T1000 (cell line): ENCODE measurements at places on chromosomes 13 and 19.

GRCh38 chr19:33193865-33194362 lies at the start of gene LRP3:
Gene LRP3, plus strand, starts transcription at chr19:33194330. Its CDS starts 456 bp downstream, at chr19:33194786.
- DNase-seq: no peak

- peak; percentile 83 for DNase-seq
Observed at GRCh38 chr19:17135001-17135853, 59.6 kb downstream of the MYO9B start.

DNA sequence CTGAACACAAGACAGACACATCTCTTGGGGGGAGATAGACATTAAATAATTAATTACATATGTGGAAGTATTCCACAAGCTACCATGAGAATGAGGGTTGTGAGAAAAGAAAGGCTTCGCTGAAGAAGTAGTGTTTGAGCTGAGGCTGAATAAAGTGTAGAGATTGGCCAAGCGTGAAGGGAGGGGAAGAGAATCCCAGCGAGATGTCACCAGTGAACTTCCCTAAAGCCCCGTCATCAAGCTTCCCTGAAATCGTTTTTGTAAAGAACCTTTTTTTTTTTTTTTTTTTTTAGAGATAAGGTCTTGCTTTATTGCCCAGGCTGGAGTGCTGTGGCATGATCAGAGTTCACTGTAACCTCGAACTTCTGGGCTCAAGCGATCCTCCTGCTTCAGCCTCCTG lies 235.2 kb downstream of the KCNRG start:
- DNase-seq: no peak

DNA sequence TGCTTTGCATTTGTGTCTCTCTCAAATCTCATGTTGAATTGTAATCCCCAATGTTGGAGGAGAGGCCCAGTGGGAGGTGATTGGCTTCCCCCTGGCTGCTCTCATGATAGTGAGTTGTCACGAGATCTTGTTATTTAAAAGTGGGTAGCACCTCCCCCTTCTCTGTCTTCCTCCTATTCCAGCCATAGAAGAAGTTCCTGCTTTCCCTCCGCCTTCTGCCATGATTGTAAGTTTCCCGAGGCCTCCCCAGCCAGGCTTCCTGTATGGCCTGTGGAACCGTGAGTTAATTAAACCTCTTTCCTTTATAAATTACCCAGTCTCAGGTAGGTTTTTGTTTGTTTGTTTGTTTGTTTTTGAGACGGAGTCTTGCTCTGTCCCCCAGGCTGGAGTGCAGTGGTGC lies 3.8 kb downstream of the LILRA4 start:
- no peak for DNase-seq

DNA sequence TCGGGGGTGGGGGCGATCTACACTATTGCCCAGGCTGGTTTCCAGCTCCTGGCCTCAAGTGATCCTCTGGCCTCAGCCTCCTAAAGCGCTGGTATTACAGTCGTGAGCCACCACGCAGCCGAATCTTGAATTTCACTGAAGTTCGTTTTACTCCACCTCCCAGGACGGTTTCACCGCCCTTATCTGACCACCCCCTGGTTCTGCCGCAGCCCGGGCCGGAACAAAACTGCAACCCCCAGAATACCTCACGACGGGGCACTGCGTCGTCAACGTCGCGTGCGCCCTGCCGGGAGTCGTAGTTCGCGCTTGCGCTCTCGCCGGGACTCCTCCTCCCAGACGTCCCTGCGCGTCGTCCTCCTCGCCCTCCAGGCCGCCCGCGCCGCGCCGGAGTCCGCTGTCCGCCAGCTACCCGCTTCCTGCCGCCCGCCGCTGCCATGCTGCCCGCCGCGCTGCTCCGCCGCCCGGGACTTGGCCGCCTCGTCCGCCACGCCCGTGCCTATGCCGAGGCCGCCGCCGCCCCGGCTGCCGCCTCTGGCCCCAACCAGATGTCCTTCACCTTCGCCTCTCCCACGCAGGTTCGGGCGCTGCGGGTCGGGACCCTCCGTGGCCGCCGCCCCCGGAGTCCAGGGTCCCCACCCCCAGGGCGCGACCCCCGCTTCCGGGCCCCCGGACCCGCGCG lies at the start of gene ATP5F1D:
TSS of gene ATP5F1D (plus strand) at position 335 of the 679 bp plus-strand sequence. CDS start at position 435, 100 bp downstream.
- DNase-seq: peak; percentile 90

GRCh38 chr13:101305981-101306411 lies 110.3 kb downstream of the NALCN start:
- no peak for DNase-seq

DNA sequence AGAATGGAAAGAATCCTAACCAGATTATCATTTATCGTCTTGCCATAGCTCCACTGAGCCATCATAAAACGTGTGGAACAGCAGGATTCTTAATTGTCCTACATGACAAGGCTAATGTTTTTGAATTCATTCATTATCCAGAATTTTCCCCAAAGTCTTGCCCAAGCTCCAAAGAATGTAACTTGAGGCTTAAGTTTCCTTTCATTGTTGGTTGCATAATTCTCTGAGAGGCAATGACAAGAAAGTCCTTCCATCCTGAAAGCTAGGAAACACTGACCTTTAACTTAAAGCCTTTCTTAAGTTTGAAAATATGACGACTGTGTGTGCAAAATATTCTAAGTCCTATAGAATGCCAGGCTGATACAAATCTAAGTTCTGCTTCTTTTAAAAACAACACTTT lies 546.1 kb downstream of the SUCLA2 start:
- DNase-seq: no peak

DNA sequence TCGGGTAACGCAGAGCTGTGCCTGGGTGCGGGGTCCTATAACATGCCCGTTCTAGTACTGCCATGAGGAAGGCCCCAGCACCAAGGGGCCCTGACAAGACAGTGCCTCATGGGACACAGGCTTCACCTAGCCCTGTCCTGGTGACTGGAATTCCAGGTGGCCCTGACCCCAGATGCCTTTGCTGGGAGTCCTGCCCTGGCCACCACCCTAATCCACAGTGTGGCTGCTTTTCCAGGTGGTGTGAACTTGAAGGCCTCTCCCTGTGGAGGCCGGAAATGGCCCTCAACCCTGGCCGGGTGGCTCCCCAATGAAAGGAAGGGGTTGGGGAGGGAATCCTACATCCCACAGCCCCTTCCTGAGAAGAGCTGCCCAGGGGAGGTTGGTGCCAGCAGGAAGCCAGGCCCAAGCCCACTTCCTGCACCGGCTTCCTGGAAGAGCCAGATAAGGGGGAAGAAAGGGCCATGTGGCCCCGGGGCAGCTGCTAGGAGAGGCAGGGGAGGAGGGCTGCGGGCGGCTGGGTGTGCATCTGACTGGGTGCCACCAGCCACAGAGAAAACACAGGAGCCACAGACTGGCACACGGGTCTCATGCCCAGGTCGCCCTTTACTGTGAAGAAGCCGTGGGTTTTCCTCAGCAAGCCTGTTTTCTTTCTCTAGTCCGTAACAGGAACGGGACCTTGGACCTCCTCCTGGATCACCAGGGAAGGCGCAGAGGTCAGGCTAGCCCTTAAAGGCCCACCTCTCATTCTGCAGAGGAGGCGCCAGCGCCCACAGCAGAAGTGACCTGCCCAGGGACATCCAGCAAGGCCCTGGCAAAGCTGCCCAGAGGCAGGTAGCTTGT lies 4.7 kb downstream of the LSM4 start:
- no peak for DNase-seq

GRCh38 chr19:5913739-5914357 lies at the start of gene CAPS:
Gene CAPS, plus strand, starts transcription at chr19:5914254. Its CDS starts 153 bp downstream, at chr19:5914407.
- DNase-seq: peak; percentile 60

DNA sequence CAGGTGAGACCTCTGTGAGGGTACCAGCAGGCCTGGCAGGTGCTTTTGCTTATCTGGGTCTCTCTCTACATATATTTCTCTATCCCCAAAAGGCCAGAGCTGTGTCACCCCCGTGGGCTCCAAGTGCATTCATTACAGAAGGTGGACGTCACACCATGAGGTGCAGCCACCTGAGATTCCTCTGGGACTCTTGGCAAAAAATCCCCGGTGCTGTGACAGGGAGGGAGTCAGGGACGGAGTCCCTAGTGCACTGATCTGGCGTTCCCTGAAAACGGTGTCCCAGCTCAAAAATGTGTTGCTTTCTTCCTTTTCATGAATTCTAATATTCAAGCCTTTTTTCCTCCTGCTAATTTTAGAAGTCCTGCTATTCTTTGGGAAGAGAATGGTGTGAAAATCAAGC lies 13.5 kb downstream of the TSHZ3 start:
- DNase-seq: no peak

- DNase-seq: peak; percentile 97
Observed at GRCh38 chr19:2462635-2463421, 6.1 kb upstream of the LMNB2 start.

DNA sequence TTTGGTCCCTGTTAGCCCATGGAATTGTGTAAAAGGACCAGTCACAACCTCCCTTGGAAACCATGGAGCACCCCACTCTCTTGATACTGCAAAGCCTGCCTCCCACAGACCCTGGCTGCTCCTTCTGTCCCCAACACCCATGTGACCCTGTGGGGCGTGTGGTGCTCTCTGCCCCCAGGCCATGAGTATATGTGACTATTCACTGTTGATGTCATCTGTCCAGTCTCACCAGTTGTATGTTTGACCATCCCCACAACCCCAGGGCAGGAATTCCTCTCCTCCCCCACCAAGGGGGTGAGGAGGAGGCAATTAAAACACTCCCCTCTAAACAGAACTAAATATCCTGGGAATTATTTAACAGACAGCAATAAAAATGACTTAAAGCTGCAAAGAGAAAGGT lies 35.2 kb downstream of the KCTD15 start:
- no peak for DNase-seq

DNA sequence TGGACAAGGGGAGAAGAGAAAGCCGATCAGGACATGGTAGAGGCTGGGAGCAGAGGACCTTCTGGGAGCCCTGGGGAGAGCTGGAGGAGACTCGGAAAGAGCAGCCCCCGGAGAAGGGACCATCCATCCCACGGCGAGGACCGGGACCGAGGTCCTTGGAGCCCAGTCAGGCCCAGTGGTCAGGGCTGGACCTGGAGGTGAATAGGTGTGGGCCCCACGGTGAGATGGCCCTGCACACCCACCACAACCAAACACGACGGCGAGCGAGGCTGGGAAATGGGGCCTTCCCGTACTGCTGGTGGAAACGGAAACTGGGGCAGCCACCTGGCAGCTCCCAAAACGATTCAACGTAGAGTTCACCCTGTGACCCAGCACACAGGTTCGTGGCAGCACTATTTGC lies 3.7 kb upstream of the NTN5 start:
- DNase-seq: no peak

DNA sequence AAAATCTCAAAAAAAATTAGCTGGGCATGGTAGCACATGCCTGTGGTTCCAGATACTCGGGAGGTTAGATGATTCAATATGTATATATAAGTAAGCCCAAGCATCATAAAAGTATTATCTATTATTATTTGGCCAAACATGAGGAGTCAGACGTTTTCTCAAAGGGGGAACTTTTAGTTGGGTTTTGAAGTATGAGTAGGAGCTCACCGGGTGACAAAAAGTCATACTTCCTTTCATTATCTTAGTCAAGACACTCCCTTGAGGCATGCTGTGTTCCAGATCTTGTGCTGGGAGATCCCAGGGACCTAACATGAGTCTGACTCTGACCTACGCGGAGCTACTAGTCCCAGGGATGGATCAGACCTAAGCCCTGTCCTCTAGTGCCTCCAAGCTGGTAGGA lies 8.2 kb upstream of the MYH14 start:
- no peak for DNase-seq

DNA sequence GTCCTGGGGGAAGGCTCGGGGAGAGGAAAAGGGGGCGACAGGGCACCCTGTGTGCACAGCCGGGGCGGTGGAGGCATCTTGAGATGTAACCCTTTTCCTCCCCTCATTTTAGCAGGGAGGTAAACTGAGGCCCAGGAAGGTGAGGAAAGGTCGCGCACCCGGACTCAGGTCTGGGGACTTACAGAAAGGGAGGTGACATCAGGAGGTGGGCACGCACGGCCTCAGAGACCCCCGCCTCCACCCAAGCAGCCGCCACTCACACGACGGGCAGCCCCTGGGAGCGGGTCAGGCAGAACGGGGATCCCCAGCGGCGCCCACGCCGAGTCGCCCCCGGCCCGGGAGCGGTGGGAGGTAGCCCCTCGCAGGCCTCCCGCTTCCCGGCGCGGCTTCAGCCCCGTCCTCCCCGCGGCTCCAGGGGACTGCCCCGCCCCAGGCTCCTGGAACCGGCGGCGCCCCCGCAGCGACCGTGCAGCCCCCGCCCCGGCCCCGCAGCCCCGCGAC lies 477 bp downstream of the PIP5K1C start:
- DNase-seq: no peak

- no peak for DNase-seq
Observed at GRCh38 chr19:54206030-54206830, 5.6 kb downstream of the RPS9 start.

DNA sequence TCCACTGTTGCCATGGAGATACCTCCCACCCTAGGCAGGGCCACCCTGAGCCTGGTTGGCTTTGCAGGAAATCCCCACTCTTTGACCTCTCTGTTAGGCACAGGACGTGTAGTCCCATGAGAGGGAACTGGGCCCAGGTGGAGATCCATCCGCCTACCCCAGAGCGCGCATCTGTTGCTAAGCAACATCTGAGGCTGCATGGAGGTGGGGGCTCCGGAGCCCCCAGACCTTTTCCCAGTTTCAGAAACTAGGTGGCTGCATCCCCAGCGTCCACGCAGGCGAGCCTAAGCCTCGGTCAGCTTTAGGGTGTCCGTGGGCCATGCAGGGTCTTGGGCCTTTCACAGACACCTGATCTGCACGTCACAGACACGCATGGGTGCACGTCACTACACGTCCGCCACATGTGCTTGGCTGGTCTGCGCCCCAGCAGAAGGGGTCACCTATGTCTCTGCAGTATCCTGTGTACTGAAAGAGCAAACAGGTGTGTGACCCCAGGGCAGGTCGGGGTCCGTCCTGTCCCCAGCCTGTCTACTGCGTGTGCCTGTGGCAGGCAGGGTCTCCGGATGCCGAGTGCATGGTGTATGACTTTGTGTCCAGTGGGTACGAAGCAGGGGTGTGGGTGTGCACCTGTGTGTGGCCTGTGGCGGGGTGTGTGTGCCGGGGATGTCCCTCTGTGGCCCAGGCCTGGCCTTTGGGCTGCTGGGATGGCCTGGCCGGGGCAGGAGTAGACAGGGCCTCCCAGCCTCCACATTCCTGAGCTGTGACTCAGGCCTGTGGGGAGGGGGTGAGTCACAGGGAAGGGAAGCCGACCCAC lies 4.1 kb upstream of the CIRBP start:
- peak; percentile 95 for DNase-seq

GRCh38 chr13:82636119-82636518 lies 1246.2 kb downstream of the SLITRK1 start:
- DNase-seq: no peak

GRCh38 chr19:47778954-47779351 lies 450 bp downstream of the SELENOW start:
- DNase-seq: no peak

DNA sequence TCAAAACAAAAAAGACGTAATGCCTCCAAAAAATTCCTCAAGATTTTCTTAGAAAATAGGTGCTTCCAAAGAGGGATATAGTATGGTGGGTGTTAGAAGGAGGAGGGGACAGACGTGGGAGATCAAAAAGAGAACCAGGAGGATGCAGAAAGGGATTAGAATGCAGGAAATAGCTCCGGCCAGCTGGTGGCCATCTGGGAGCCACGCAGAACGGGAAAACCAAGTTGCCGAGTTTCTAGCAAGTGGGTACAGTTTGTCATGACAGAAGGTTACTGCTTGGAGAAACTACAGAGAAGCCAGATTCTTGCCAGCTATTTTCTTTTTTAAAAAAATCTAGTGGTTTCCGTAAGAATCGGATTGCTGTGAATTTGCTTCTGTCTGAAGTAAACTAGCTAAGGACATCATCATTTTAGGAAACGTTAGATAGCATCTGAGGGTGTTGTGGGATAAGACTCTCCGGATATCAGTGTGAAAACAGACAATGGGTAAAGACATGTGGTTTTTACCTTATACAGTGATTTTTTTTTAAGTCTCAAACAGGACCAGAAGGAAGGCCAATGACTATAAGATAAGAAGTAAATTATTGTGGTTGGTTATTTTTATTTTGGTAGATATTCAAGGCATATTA lies 104.9 kb downstream of the HSPH1 start:
- no peak for DNase-seq

- DNase-seq: no peak
Observed at GRCh38 chr13:98442391-98443230, 134.3 kb downstream of the STK24 start.
